Renal cortex interstitium (tissue), 15 donors: ENCODE measurements at places on chromosomes 2 and 18. TPM values are rescaled to one million over a fixed set of nuclear protein-coding genes. Genes with fewer than 3 reads are reported as not detected.

SRBD1 gene
- 20.8 TPM for polyA plus RNA-seq

GRCh38 chr18:32420084-32420750 lies 50.5 kb downstream of the GAREM1 start:
- DNase-seq = no peak

DNA sequence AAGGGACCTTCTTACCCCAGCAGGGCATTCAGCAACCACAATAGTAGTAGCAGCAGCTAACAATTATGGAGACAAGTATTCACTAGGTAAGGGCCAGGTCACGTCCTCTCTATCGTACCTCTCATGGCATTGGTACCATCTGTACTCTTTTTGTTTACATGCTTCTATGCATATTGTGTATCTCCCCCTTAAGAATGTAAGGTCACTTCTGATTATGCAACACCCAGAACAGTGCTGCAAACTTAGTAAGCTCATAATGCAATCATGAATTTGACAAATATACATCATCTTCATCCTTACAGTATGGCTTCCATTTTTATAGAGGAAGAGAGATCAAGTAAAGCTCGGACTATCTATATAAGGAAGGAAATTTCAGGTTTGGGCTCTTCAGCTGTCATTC lies 46.1 kb downstream of the SPRED2 start:
- no peak for DNase-seq

DNA sequence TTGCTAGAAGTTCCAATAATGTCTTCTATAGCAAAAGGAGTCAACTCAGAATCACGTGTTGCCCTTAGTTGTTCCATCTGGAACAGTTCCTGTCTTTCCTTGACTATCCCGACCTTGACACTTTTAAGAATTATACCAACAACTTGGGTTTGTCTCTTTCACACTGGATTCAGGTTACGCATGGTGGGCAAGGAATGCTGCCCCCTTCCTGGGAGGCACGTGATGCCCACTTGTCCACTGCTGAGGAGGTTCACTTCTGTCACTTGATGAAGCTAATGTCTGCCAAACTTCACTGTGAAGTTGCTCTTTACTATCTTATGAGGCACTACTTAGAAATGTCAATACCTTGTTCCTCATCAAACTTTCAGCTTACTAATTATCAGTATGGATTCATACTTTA lies 5.3 kb downstream of the COX5B start:
- no peak for DNase-seq

DNA sequence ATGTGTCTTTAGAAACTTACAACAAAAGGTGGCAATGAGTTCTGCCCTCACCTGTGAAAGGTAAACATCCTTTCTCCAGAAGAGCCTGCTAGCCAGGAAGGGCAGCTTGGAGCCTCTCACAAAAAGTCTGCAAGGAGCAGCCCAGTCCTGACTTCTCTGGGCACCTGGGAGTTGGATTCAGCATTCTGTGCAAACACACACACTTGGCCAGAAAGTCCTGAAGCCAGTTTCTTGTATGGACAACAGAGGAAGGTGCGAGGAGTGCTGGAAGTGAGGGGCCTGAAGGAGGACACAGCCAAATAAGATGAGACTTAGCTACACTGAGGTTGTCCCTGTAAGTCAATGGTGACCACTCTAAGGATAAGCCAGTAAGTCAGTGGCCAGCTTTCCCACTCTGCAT lies 52.4 kb upstream of the SLC1A4 start:
- DNase-seq = no peak
